Right ventricle myocardium inferior (tissue), 1 donor: ENCODE measurements at places on chromosomes 16 and 17. TPM values are rescaled to one million over a fixed set of nuclear protein-coding genes. Genes with fewer than 3 reads are reported as not detected.

The IRX5 gene
- 13.2 TPM for total RNA-seq

- no peak for DNase-seq
Measured at GRCh38 chr17:48484850-48485249, 46.0 kb downstream of the HOXB1 start.

GRCh38 chr16:10325783-10326543, 59.9 kb upstream of the ATF7IP2 start:
- no peak for DNase-seq

DNA sequence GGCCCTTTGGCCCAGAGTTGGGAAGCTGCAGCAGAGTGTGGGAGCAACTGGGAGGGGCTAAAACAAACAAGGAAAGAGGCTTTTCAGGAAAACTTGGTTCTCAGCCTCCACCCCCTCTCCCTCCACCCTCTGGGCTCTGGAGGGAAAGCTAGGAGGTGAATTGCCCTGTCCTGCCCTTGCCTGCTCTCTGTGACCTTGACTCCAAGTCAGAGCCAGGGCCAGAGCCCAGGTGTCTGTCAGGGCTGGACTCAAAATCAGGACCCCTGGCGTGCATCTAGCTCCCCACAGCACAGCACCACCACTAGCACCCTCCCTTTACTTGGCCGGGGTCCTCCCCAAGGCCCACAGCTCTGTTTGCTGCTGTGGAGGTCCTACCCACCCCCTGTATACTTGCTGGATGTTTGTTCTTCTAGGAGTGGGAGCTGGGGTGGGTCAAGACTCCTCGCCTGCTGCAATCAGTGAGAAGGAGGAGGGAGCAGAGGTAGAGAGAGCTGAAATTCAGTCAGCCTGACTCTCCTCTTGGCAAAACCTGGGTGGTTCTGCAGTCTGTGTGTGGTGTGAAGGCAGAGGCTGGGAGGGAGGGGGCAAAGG, 2.8 kb upstream of the NR1D1 start:
- no peak for DNase-seq

- no peak for DNase-seq
Measured at GRCh38 chr17:46726206-46726605, 92.3 kb downstream of the WNT3 start.

- peak; percentile 79 for DNase-seq
Measured at GRCh38 chr17:27530764-27531391, 74.6 kb downstream of the KSR1 start.

The CCNF gene
- 1.2 TPM for total RNA-seq

DNA sequence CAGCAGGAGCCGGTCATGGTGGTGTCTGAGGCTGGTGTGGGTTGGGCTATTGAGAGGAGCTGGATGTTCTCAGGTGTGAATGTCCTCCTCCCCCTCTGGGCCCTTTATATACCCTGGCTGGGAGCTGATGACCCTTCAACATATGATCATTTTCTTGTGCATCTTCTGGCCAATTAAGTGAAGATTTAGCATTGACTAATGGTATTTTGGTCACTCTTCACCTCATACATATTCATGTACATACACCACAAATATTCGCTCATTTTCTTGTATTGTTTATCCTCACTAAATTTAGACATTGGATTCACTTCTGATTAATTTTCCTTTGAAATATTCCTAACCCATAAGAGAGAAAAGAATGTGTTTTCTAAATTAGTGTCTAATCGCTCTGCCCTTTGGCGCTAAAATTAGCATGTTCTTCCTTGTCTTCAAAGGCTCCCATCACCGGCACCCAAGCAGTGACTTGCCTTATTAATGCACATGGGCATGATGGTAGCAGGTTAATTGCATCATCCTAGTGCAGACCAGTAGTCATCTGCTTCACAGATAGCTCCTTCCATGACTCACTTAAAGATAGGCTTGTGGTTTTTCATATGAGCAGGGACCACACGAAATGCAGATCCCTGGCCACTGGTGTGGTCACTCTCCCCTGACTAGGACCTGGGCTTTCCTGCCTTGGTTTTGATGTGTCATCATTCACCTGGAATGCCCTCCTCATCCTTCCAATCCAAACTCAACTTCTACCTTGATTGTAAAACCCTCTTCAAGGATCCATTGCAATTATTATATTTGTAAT, at the start of gene KRTAP2-4:
Gene KRTAP2-4 (minus strand): TSS at position 51 of the 796 bp plus-strand sequence. CDS start 34 bp downstream, at position 17.
- no peak for DNase-seq

The SLC6A2 gene
- total RNA-seq, result not detected

DNA sequence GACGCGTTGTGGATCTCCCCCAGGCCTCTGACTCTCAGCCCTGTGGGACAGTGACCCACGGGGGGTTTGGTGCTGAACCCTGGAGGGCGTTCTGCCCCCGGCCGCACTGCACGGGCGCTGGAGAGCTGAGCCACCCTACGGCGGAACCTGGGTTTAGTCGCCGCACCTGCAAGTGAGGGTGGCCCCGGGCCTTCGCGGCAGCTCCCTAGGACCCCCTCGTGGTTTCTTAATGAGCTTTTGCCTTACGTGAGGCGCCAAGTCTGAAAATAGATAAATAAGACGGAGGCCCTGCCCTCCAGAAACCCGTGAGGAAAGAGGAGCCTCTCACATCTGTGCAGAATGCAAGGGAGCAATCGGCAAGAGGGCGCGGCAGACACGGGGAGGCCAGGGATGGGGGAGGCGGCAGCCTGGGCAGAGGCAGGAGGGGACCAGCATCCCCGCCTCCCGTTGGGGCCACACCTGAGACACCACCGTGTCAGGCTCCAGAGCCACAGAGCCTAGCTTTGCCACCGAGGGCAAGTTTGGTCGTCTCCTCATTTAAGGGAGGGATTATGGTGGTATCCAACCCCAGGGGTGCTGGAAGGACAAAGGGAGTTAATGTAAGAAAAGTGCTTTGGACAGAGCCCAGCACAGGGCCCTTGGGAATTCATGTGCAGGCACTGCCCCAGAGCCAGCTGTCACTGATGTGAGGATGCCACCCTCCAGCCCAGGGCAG, 153.2 kb upstream of the CHMP6 start:
- DNase-seq, result no peak

DNA sequence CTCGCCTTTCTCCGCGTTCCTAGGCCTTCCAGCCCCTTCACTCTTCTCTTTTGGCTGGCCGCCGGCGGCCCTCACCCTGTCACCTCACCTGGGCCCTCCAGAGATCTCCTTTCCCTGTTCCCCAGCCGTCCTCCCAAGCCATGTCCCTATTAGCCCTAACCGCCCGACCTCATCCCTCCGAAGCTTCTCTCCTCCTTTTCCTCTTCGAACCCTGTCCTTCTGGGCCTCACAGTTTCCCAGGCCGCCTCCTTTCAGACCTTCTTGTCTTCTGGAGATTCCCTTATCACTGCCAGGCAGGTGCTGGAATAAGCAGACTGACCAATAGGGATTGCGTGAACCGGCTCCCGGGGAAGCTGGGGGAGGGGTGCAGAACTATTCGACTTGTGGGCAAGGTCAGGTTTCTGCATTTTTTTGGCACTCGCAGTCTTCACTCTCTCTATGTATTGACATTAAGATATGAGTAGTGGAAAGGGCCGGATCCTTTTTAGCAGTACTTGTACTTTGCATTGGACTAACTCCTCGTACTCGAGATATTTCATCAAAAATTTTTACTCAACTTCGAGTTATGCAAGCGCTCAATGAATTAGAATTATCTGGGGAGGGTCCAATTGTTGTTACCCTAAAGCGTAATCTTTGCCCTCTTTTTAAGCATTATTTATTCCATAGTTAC, 690 bp downstream of the RHOT1 start:
- DNase-seq, result no peak

DNA sequence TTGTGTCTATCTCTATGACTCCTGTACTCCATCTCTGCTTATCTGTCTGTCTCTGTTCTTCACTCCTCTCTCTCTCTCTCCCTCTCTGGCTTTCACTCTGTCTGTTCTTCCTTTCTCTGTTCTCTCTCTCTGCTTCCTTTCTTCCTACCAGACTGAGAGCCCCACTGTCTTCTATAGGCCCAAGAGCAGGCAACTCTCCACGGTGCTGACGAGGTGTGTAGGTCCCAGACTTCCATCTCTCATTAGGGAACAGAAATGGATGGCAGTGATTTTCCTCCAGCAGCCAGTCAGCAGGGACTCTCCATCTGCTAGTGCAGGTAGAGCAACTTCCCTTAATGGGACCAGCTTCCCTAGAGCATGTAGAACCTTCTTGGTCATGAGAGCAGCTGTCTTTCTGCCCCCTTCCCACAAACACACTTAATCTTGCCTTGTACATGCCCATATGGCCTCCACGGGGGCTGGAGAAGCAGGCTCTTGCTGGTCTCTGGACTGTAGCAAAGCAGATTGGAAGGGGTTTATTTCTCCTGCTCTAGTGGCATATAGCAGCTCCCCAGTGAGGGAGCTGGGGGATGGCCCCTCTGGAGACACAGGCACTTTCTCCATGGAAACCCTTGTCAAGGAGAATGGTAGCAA, 47.8 kb upstream of the NLRP1 start:
- DNase-seq, result no peak

The NATD1 gene
- total RNA-seq, result 21.4 TPM

The PLEKHG4 gene
- total RNA-seq, result 1.1 TPM

DNA sequence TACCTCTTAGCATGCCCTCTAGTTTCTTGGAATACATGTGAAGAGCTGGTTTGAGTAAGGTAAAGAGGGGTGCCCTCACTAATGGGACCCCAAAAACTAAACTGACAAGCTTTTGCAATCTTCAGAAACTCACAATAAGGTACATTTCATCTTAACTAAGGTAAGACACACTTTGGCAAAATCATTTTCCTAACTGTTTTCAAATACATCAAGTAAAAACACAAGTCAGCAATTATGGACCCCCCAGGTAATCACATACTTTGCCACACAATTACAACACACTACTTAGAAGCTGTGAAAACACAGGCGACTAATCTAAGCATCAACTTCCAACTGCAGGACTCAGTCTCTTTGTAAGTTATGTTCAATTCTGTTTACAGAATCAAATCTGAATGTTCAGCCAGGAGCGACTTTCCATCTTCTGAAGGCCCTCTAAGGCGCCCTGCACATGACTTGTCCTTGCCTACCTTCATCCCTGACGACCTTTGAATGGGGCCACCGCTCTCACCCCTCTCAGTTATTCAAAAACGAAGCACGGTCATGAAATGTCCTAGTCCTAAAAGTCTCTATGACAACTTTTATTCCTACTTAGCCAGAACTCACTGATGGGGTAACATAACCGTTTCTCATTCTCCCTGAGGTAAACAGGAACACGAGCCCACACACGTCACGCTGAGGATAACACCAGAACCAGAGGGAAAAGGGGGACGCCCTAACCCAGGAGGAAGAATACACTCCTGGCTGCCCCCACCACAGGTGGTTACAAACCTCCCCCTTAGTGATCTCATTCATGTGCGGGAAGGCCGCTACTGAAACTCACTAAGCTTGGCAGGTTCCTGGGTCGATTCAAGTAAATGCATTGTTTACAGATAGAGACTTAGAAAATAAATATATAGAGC, 5.5 kb downstream of the CREBBP start:
- no peak for DNase-seq

GRCh38 chr16:85275533-85276249, 163.4 kb upstream of the CIBAR2 start:
- DNase-seq, result peak; percentile 89

The TP53TG3 gene
- 1.1 TPM for total RNA-seq

The CLN3 gene
- 14.8 TPM for total RNA-seq

- DNase-seq, result no peak
Measured at GRCh38 chr16:11689031-11689840, 21.0 kb downstream of the SNN start.

- DNase-seq, result no peak
Measured at GRCh38 chr16:28826141-28826540, 3.3 kb downstream of the ATXN2L start.

DNA sequence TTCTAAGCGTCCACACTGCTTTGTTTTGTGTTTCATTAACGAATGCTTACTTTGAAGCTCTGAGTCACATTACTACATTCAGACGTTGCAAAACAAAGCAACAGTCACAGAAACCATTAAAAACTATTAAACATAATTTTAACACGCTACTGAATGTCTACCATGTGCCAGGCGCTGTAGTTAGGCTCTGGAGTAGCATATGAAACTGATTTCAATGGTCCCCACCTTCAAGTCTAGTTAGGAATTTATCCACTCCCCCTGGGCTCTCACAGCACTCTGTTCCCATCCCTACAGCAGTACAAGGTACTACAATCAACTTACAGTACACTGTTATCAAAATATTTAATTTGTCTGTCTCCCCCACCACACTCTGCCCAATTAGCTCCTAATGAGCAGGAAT, 631 bp downstream of the UTP6 start:
- DNase-seq, result no peak

DNA sequence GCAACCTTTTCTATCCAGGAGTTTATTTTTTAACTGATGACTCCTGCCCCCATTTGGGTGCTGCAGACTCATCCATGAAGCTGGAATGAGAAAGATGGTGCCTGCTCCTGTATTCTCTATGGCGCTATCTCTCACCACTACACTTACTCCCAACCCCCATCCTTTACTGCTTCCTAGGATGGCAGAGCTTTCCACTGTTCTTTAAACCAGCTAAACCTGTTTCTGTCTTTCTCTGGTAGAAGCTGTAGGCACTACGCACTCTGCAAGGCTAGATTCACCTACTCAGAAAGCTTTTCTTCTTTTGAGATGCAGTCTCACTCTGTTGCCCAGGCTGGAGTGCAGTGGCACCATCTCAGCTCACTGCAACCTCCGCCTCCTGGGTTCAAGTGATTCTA, 47.0 kb downstream of the ADAMTS18 start:
- no peak for DNase-seq

The DUSP3 gene
- total RNA-seq, result 260 TPM

DNA sequence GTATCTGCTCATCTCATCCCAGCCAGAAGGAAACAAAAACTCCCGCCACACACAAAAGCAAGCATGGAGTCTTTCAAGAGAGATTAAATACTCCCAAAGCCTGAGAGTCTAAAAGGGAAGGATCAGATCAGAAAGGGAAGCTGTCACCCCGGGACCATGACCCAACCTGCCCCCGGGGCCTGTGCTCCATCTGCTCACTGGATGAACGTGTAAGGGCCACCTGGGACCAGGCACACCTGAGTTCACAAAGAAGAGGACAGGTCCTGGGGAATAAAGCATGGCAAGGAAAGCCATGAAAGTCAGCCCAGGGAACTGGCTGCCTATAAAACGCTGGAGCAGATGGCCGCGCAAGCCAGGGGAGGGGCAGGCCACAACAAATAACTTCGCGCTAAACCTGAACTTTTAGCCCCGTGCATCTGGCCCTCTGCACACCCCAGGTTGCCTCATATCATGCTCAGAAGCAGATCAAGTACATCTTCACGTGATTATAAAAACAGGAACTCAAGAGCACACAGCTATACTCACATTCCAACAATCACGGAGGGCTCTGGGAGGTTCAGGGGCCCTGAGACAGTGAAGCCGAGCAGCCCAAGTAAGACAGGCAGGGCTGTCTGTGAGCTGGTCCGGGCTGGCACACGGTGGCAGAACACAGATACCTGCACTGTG, 3.4 kb downstream of the TMEM11 start:
- no peak for DNase-seq
